ENCODE measurements at places on chromosomes 2 and 18.

DNA sequence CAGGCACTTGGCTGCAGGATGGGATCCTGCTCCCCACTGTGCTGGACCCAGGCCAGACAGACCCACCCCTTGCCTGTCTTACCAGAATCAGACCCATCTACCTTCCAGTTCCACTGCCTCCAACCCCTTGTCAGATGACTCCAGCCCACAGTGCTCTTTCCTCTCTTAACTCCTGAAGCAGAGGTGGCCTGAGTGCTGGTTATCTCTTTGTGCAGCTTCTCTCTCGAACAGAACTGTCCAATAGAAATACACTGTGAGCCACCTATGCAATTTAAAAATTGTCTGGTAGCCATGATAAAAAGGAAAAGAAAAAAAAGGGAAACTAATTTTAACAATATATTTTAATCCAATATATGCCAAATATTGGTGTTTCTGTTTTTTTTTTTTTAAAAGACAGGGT is 160.2 kb upstream of the SMAD2 start:
- no peak for DNase-seq

GRCh38 chr2:196925768-196926561 is 542 bp downstream of the PGAP1 start:
- no peak for DNase-seq

GRCh38 chr2:144443837-144444817 is 75.8 kb downstream of the ZEB2 start:
- no peak for DNase-seq

GRCh38 chr18:80034852-80035406 is 695 bp downstream of the RBFA start:
- no peak for DNase-seq

DNA sequence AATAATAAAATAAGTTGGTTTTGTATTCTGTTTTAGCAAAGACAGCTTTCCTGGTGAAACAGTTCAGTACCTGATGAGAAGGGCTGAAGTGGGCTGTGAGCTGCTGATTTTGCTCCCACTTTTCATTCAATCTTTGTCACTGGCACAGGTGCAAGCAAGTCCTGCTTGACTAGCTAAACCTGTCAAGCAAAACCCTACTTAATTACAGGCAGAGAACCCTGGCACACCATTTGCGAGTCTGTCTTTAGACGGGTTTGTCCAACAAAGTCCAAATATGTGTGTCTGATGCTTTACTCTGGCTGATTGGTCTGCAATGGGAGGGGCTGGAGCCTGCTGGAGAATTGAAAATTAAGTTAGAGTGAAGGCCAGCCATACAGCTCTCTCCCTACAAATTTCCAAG is 267.2 kb downstream of the EPHA4 start:
- DNase-seq = no peak

DNA sequence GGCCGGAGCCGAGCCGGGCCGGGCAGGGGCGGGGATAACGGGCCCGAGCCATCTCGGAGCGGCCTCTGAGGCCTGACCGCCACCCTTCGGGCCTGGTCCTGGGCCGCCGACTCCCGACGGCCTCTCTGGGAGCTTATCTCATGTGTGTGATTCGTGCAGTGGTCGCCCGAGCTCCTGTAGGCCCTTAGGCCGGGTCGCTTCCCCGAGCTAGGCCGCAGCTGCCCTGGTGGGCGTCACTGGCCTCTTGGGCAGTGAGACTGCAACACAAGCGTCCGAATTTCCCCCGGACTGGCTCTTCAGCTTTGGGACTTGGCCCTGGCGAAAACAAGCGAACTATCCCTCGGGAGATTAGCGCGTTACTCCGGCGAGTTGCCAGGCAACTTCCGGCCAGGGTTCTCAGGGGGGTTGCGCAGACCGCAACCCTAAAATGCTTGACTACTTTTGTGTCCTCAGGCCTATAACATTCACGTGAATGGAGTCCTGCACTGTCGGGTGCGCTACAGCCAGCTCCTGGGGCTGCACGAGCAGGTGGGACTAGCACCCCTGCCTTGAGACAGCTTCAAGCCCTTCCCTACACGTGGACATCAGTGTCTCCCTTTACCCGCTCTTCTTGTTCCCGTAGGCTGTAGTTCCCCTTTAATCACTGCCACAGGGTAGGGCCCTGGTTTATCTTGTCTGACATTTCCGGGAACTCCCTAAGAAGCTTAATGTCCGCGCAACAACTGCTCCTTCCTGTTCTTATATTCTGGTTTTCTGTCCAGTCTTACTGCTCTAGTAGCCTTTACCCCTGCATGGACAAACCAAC is 602 bp downstream of the SNX17 start:
- no peak for DNase-seq

GRCh38 chr18:45774065-45774521 is 50.1 kb downstream of the SLC14A1 start:
- no peak for DNase-seq

Data from forelimb muscle (tissue), 1 donor.